Fibroblast of lung (primary cell): ENCODE measurements at places on chromosomes 1 and 21.

DNA sequence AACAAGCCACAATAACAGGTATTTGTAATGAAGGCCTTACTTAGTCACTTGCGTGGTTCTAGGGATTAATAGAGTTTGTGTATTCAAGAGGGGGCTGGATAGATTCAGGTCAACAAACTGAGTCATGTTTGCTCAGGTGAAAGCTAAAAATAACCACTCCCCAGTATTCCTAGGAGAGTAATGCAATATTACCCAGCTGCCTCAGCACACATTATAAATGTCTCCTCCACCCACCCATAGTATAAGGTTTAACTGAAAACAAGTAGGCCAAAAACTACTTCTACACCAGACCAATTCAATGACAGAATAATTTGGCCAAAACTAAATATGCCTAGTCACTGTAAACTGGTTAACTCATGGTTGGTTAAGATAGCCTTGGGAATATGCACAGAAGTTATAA is 34.4 kb downstream of the WLS start:
- DNase-seq: peak; percentile 68

DNA sequence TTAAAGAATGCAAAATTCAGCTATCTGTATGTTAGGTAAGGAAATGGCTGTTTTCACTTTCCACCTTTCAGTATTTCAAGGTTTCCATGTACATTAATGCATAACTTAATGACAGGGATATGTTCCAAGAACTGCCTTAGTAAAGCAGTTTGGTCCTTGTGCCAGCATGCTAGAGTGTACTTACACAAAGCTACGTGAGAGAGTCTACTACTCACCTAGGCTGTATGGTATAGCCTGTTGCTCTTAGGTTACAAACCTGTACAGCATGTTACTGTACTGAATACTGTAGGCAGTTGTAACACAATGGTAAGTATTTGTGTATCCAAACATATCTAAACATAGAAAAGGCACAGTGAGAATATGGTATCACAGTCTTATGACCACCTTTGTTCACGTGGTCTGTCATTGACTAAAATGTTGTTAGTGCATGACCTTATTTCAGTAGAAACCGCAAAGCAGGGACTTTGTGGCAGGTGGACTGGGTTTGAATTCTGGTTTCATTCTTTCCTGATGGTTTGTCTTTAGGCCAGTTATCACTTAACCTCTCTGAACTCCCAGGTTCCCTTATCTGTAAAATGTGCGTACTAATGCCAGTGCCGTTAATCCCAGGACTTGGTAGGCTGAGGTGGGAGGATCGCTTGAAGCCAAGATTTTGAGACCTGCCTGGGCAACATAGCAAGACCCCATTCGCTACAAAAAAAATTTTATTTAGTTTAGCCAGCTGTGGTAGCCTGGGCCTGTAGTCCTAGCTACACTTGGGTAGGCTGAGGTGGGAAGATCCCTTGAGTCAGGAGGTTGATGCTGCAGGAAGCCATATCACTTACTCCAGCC is 4.9 kb downstream of the SMYD2 start:
- no peak for DNase-seq

DNA sequence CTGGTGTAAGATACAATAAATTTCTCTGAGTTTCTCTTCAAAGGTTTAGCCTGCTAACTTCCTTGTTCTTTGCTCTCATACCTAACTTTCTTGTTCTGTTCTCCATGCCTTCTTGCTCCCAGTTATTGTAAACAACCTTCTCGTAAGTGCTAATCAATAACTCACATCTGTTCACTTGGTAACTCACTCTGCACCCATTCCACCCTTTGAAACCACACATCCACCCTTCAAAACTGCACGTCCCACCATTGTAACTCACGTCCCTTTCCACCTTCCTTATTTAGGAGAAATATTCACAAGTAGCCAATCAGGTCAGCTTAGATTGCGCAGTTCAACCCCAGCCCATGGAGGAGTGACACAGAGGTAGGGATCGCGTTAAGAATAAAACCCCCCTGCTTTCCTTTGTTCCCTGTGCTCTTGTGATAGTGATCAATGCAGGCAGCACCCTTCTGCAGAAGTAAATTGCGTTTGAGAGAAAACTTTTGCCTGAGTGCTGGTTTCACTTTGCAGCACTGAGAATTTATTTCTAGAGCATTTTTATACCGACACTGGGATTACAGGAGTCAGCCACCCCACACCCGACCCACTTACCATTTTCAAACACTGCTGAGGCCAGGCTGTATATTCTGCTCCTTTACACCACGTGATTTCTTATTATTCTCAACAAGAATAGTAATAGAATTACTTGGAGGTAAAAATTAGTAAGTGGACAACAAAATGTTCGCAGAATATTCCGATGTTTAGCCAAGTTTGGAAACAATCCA is 789.2 kb upstream of the RGS18 start:
- DNase-seq: no peak

- DNase-seq: no peak
Observed at GRCh38 chr1:86739648-86740509, 35.5 kb downstream of the SH3GLB1 start.

DNA sequence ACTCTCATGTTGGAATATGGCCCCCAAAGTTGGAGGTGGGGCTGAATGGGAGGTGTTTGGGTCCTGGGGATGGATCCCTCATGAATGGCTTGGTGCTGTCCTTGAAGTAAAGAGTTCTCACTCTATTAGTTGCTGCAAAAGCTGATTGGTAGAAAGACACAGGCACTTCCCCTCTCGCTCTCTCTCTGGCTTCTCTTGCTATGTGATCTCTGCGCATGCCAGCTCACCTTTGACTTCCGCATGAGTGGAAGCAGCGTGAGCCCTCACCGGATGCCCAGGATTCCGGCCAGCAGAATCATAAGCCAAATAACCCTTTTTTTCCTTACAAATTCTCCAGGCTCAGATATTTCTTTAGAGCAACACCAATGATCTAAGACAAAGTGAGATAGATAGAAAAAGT is 20.9 kb upstream of the CCSAP start:
- no peak for DNase-seq

- DNase-seq: no peak
Observed at GRCh38 chr21:42148584-42148983, 70.4 kb upstream of the ABCG1 start.

DNA sequence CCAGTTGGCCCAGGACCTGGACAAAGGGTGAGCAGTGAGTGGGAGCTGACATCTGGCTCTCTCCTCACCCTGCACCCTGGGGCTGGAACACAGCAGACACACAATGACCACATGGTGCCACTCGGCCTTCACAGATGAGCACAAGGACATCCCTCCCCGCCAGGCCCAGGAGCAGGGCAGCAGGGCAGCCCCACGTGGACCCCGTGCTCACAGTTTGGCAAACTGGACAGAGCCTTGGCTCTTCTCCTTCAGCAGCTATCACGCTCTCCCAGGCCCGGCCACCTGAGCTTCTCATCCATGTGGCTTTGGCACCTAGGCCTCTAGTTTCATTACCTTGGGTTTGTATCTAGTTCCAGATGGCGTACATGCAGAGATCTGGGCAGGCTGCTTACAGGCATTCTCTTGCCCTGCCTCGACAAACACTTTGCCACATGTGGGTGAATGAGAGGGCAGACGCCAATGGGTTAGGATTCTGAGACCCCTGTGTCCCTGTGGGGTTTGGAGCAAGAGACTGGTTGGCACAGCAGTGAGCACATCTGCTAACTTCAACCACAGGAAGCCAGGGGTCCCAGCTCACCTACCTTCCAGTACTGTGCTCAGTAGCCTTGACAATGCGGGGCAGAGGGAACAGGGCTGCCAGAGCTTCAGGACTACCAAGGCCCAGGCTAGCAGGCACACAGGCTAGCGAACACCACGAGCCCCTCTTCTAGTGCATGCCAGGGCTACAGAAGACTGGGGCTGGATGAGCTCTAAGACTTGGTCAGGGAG is 3.4 kb upstream of the PTPRF start:
- no peak for DNase-seq

DNA sequence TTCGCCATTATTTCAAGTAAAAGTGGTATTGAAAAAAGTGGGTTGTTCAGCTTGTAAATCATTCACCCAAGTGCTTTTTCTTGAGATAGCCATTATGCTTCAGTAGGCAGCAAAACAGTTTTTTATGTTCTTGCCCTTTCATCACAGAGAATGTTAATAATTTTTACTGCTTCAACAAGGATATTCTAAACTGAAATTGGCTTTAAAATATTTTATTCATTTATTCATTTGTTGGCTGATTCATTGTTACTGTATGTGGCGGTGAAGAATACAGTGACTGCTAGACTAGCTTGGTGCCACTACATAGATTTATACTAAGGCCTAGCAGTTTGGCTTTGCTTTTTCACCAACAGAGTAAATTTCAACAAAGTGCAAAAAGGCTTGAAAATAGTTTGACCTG is 121.5 kb downstream of the OLFML2B start:
- DNase-seq: no peak

GRCh38 chr1:170694172-170694926 is 30.4 kb downstream of the PRRX1 start:
- DNase-seq: no peak

DNA sequence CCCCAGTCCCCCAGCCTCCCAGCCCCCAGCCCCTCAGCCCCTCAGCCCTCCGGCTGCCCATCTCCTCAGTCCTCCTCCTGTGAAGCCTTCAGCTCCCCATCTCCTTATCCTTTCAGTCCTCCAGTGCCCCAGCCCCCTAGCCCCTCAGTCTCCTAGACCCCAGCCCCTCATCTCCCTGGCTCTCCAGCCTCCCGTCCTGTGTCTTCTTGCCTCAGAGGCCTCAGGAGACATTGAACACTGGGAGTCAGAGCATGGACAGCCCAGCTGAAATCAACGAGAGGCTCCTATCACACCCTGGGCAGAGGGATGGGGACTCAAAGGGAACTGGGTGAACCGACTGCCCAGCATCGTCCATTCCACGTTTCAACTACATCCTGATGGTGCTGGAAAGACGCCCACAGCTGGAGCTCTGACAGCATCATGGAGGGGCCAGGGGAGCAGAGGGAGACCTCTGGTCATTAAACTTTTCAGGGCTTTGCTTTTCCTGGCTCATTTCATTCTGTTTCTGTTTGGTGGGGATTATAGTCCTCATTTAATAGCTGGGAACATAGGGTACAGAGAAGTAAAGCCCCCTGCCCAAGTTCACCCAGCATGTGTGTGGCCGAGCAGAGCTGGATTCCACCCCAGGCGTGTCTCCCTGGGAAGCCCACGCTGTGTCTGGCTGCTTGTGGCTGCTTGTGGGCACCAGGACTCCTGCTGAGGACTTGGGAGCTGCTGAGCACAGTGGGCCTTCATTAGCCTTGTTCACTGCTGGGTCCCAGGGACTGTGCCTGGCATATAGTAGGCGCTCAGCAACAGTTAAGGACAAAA is 396.7 kb downstream of the PTPRU start:
- peak; percentile 23 for DNase-seq

- DNase-seq: no peak
Observed at GRCh38 chr1:63861052-63861691, 87.4 kb downstream of the ROR1 start.

DNA sequence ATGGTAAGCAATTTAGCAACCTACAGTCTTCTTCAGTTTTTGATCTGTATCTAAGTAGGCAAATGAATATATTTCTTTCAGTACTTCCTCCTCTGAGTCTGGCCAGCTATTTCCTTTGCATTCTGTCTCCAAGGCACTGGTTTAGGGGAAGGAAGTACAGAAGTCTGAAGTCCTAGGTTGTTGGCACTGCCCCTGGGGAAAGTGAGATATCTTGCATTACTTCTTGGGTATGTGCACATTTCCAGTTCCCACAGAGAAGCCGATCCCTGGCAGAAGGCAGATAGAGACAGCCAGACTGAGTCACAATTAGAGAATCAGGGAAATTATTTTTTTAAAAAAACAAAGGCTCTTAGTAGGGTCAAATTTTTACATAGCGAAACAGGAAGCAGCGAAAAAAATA is 98.8 kb downstream of the RASAL2 start:
- peak; percentile 68 for DNase-seq

DNA sequence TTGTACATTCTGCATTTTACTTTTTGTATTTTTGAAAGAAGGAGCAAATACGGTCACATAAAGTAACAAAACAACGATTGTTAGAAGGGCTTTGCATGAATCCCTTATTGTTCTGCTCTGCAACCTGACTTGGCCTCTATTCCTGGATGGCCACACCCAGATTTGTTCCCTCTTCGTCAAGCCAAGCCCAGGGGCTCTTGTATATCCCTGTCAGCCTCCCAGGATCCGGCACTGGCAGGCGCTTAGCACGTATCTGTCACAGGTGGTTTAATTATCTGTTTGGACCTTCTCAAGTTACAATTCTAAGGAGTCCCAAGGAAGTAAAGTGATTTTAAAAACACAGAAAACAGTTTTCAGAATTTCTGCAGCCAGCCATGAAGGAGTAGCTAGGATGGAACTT is 28.0 kb downstream of the CRYAA start:
- no peak for DNase-seq

DNA sequence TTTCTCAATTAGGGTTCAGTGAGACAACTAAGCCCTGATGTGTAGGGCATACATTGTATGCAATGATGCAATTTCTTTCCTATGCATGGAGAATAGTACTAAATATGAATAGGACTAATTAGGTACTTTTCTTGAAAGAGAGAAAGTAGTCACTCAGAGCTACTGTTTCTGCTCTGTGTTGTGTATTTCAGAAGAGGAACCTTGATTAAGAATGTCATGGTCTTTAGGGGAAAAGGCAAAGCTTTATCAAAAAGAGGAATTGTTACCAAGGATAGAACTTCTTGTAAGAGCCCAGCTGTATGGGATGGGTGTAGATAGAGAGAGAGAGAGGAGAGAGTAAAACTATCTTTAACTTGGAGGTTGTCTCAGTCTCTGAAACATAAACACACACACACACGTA is 49.1 kb downstream of the HLX start:
- DNase-seq: no peak

GRCh38 chr1:84912726-84913554 is 19.9 kb upstream of the LPAR3 start:
- no peak for DNase-seq

- DNase-seq: peak; percentile 80
Observed at GRCh38 chr21:37503848-37504467, 137.4 kb downstream of the DYRK1A start.

GRCh38 chr1:100700586-100700985 is 19.0 kb upstream of the VCAM1 start:
- DNase-seq: peak; percentile 44

DNA sequence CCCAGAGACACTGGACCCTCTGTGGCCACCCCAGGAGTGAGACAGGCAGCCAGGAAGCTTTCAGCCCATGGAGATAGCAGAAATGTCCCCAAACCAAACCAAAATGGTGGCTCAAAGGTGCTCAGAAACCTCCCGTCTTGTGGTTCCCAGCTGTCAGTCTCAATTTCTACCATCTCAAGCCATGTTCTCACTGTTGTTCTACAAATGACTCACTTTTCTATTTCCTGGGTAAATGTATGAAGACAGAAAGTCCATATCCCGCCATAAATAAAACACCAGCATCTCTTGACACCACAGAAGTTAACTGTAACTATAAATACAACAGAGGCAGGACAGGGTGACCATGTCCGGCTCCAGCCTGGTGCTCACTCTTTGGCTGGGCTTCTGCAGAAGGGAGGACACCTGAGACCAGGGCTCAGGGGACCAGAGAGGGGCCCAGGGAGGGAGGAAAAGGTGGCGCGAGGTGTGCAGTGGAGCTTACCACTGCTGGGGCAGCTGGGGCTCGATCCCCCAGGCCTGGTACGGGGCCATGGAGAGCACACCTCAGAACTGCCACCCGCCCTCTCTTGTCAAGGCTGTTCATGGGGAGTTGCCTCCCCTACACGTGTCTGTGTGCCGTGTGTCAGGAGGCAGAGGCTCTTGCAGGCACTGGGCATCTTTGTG is 43.6 kb downstream of the EPHB2 start:
- no peak for DNase-seq
